ENCODE measurements at places on chromosomes 2 and 18.

GRCh38 chr2:204849892-204850291, 304.6 kb downstream of the PARD3B start:
- DNase-seq: no peak

GRCh38 chr2:117936871-117937428, 76.9 kb downstream of the CCDC93 start:
- DNase-seq: no peak

- DNase-seq: peak; percentile 15
Observed at GRCh38 chr2:215556979-215557378, 121.1 kb upstream of the FN1 start.

GRCh38 chr2:116167107-116167506, 1647.4 kb upstream of the DDX18 start:
- no peak for DNase-seq

DNA sequence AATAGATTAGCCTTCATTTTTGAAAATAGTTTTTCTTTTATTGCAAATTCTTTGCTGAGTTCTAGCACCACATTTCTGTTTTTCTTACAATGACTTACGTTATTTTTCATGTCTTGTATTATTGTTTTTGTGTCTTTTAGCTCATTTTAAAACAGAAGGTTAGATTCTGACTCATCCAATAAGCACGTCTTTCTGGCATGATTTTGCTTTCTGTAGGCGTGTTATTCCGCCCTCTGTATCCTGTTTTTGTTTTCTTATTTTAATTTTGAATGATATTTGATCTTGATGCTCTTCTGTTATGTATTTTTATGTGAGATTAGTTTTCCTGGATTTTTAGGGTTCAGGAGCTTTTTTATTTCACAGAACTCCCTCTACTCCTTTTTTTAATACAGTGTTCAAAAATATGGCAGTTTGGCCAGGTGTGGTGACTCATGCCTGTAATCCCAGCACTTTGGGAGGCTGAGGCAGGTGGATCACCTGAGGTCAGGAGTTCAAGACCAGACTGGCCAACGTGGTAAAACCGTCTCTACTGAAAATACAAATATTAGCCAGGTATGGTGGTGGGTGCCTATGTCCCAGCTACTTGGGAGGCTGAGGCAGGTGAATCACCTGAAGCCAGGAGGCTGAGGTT, 145.0 kb downstream of the CLIP4 start:
- DNase-seq: peak; percentile 28

- peak; percentile 10 for DNase-seq
Observed at GRCh38 chr2:227324642-227324994, 433 bp upstream of the MFF start.

DNA sequence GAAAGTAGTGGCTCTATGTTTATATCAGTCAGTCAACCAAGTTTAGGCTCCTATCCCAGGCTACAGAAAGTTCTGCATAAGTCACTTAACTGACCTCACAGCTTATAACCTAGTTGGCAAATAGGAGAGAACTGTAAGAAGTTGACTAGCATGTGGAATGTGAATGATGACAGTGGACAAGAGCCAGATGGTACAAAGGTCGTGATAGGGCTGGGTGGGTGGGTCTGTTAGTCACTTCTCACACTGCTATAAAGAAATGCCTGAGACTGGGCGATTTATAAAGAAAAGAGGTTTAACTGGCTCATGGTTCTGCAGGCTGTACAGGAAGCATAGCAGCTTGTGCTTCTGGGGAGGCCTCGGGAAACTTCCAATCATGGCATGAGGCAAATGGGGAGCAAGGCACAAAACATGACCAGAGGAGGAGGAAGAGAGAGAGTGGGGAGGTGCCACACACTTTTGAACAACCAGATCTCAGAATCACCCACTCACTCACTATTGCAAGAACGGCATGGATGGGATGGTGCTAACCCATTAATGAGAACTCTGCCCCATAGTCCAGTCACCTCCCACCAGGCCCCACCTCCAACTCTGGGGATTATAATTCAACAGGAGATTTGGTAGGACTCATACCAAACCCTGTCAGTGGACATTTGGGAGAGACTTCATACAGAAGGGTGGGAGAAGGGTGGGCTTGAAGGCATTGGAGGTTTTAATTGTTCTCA, 68.8 kb downstream of the LTBP1 start:
- DNase-seq: peak; percentile 69

DNA sequence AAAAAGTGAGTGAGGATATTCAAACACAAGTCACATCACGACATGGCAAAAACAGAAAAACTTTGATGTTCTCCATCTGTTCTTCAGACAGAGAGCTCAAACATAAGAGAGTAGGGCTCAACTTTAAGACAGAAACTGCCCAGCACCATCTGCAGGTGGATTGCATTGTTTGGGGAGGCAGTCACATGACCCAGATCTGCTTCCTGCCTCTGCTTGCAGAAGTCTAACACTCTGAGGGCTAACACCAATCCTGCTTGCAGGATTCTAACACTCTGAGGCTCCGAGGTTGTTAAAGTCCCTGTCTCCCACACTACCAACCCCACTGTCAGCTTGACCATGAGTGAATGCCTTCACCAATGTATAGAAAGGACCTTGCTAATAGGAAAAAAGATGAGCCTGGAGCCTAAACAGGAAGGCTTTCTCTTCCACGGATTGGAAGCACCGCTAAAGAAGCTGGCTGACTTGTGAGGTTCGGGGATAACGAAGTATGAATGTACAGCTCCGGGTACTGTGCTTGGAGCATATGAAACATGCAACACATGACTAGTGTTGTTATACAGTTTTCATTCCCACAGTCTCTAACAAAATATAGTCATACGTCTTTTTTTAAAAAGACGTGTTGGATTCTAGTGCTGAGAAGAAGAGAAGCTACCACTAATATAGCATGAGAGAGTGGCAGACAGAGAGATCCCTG, 176.6 kb upstream of the CREB1 start:
- no peak for DNase-seq

- DNase-seq: no peak
Observed at GRCh38 chr2:127887082-127887775, 1.5 kb upstream of the AMMECR1L start.

DNA sequence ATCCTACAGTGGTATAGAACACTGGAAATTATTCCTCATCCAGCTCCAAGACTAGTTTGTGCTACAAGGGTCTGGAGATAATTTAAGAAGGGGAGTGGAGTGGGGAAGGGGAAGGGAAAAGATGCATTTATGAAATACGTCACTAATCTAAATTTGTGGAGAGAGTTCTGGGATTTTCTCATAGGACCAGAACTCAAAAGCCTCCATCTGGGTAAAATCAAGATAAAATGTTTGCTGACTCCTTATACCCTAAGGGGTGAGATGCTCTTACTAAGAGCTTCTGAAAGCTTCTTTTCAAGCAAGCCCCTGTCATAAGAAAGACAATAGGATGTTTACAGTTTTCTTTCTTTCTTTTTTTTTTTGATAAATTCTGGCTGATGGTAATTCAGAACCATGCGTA, 88.5 kb upstream of the RBMS1 start:
- DNase-seq: no peak

DNA sequence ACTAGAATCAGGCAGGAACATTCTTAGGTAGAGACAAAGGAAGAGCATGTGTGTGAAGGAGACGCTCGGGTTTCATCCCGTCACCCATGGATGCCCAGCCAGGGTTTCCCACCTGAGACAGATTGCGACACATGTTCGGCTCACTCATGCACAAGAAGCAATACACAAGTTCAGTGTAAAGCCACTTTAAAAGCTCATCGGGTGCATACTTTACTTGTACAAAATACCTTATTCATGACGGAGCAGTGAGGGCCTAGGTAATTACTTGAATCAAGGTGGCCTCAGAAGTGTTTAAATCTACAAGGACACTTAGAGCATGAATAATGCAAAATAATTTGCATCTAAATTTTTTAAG, 42.0 kb downstream of the ZEB2 start:
- DNase-seq: no peak

DNA sequence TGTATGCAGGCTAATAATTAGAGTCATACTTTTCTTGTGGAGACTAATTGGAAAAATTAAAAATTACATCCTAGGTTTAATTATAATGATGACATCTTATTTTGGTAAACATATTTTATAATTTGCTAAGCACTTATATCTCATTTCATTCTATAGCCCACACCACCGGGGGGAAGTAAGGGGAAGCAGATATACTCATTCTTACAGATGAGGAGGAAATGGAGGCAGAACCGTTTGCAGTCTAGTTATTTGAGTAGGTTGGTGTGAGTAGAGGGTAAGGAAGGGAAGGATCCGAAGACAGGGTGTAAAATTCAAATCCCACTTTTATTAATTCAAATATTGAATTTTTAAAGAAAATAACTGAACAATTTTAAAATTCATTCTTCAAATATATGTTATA, 3.7 kb downstream of the ITGAV start:
- no peak for DNase-seq

DNA sequence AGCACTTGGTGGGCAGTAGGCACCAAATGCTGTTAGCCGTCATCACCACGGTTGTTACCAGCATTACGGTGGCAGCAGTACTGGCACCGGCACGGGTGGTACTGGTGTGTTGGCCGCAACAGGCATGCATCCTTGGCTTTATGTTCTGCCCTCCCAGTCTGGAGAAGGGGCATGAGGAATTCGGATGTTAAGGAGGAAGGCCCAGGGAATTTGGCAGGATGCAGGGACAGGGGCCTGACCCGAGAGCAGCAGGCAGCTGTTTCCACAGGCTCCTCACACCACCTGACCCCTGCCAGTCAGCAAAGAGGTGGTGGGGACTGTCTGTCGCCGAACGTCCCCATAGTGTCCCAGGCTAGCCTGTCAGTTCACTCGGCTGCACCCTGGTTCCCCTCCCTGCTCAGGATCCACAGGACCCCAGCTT, 79.0 kb downstream of the EDAR start:
- no peak for DNase-seq

DNA sequence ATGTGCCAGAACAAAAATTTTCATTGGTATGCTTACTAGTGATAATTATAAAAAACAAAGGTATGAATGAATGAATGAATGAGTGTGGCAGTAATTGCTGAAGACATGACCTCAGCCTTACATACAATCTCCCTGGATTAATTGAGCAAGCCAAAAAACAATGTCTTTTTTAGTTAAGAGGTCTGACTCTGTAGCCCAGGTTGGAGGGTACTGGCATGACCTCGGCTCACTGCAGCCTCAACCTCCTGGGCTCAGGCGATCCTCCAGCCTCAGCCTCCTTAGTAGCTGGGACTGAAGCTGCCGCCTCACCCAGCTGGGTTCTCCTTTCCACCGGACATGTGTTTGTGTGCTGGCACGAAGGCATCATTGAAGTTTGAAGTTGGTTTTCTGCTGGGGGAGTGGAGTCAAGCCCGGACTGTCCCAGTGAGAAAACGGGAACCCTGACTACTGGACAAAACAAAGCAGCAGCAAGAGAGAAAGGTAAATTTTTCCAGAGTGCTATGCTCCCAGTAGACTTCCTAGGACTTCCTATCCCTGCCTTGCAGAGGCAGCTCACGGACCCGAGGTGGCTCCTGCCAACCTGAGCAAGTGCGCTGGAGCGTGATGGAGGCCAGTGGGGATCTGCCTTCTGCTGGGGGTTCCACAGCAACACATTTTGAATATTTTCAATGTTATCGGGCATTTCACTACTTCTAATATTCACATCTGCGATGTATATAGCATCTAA, 6.4 kb upstream of the IMP4 start:
- no peak for DNase-seq

DNA sequence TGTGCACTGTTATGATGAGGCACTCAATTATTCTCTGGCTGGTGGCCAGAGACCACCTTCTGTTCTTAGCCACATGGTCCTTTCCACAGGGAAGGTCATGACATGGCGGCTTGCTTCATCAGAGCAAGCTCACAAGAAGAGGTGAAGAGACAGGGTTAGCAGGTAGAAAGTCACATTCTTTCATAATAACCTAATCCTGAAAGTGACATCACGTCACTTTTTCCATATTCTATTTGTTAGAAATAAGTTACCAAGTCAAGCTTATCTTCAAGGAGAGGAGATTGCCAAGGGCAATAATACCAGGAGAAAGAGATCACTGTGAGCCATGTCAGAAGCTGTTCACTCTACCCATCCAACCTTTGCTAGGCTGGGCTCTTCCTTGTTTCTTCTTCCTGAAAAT, 139.4 kb downstream of the OSR1 start:
- DNase-seq: peak; percentile 16

- no peak for DNase-seq
Observed at GRCh38 chr2:34098256-34098655, 499.2 kb upstream of the FAM98A start.

GRCh38 chr18:34576622-34577021, 133.5 kb upstream of the DTNA start:
- DNase-seq: no peak

DNA sequence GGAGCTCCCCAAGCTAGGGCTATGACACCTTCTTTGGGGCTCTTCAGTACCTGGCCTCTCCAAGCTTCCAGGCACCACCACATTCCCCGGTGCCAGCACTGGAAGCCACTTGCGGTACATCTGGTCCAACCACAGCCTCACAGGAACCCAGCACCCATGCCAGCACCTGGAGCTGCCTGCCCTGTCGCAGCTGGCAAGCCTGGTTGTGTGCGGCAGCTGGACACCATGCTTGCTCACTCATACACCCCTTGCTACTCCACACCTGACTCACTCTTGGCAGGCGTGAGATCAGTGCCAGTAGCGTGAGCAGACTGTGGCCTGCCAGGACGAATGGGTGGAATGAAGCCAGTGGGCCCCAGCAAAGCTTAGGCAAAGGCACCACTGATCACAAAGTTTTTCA, 34.0 kb downstream of the LRRTM4 start:
- DNase-seq: peak; percentile 19

DNA sequence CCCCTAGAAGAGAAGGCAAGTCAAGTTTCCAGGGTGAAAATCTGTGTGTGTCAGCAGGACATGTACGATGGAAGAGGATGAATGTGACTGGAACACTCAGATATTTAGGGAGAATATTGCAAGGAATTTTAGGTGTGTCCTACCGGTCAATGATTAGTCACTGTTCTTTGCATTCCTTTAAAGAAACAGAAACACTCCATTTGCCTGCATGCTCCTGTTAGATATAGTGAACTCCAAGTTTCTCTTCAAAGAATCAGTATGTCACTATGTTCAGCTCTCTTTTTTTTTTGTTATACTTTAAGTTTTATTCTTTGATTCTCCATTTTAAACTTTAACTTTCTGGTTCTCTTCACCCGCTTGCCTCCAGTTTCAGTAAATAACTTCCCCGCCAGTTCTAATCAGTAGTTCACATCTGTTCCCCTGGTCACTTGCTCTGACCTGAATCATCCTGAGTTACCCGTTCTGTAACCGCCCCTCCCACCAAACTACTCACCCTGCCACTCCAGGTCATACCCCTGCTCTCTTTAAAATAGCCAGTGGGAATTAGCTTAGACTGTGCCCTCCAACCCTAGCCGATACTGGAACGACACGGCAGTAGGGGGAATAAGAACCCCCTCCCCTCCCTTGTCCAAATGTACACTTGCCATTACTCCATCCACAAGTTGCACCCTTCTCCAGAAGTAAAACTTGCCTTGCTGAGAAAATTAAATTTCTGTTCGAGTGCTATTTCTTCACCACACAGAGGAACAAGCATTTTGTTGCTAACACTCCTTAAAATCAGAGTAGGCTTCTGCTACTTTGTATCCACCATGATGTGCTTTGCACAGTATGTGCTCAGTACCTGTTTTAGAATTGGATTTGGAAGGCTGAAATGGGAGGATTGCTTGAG, 268.4 kb downstream of the METTL4 start:
- DNase-seq: peak; percentile 10

GRCh38 chr2:152740743-152741328, 22.4 kb downstream of the ARL6IP6 start:
- DNase-seq: peak; percentile 16

GRCh38 chr2:225064362-225064761, 22.1 kb upstream of the DOCK10 start:
- no peak for DNase-seq

- no peak for DNase-seq
Observed at GRCh38 chr18:56570978-56571377, 67.4 kb downstream of the TXNL1 start.

Measured in Daoy (cell line).